Osteoblast (primary cell): ENCODE measurements at places on chromosomes 7 and 10.

DNA sequence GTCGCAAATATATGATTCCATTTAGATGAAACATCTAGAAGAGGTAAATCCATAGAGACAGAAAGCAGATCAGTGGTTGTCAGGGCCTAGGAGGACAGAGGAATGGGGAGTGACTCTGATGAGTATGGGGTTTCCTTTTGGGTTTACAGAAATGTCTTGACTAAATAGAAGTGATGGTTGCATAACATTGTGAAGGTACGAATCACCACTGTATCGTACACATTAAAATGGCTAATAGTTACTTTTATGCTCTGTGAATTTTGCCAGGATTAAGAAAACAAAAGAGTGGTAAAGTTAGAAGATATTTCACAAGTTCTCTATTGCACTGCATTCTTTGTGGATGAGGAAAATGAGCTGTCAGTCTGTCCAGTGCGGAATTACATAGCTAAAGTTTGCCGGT, 407.4 kb downstream of the KCNMA1 start:
- DNase-seq = peak; percentile 26

DNA sequence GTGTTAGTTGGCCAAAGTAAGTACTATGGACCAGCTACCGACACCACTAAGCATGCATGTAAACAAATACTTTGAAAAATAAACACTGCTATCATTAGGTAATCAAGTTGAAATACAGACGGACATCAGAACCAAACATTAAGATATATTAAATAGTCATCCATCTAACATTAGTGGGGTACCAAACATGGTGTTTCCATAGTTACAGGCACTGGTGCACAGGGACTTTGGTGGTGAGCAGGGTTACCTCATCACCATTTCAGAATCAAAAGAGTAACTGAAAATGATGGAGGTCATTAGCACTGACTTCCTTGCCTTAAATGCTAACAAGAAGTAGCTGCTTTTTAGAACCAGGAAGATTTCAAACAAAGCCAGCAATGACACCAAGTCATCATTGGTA, 23.9 kb downstream of the EBLN1 start:
- no peak for DNase-seq

DNA sequence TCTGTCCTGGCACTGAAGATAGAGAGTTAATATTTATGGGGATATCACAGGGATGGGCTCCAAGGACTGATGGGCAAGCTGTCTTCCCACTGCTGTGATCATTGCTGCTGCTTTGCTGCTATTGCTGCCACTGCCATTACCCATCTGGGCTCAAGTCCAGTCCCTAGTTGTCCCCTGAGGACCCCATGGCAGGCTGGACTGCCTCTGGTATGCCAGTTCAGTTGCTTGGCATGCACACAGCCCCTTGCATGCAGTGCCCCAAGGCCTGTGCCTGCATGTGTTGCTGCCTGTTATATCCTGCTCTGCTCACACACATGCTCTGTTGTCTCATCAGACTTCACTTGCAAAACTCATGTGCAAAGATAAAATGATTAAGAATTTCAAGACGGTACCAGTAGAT, 109.5 kb downstream of the ADRA2A start:
- DNase-seq = no peak

DNA sequence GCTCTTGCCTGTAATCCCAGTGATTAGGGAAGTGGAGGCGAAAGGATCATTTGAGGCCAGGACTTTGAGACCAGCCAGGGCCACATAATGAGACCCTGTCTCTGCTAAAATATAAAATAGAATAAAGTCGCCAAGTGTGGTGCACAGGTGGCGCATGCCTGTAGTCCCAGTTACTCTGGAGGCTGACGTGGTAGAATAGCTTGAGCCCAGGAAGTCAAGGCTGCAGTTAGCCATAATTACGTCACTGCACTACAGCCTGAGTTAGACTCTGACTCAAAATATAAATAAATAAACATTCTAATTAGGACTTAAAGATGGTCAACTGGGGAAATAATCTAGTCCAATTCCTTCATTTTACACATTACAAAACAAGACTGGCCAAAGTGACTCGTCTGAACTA, 768 bp downstream of the CHCHD2 start:
- DNase-seq = no peak

DNA sequence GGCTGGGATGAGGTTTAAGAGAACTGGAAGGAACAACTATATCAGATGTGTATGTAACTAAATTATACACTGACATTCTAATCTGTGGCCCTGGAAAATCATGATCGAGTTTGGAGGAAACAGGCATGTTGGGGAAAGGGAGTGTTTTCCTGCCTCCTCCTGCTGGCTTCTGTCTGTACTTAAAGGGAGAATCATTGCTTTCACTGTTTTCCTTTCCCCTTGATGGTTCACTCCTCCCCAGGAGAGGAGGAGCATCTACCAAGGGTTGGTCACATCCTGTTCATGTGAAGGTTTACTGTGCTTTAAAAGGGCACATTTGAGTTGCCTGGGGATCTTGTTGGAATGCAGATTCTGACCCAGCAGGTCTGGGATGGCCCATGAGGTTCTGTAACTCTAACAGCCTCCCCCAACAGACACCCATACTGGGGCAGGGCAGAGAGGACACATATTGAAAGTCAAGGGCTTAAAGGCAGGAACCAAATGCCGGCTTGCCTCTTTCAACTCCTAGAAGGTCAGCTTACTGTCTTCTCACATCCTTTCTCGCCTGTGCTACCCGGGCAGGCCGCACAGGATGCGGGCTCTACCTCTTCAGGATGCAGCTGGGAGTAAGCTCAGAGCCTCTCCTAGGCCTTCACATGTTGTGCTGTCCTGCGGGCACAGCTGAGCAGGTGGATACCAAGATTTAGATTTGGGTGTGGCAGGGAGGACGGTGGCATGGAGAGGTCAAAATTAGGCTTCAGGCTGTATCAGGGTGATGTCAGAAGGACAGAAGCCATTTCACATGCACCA, 694.8 kb downstream of the KCNMA1 start:
- no peak for DNase-seq

GRCh38 chr10:128007971-128008370, 101.1 kb downstream of the PTPRE start:
- DNase-seq = no peak

- no peak for DNase-seq
Measured at GRCh38 chr7:74216361-74216761, 6.6 kb downstream of the LAT2 start.

GRCh38 chr10:69512901-69513300, 60.3 kb downstream of the NEUROG3 start:
- no peak for DNase-seq

GRCh38 chr7:83502636-83503035, 146.3 kb downstream of the SEMA3E start:
- DNase-seq = no peak

DNA sequence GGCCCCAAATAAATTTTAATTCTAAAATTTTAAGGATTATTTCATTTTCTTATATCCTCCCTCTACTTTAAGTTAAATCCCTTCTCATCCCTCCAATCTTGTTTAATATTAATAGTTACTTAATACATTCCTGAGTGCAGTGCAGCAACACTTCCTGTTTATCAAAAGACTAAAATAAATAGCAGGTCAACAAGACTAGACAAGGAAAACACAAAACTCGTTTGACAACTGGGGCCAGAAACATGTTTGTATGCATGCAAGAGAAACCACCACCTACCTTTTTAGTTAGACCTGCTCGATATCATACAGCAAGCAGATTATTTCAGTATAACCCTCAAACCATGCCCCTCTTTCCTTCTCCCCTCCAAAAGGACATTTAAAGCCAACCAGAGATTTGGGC, 95.8 kb downstream of the PARD3 start:
- DNase-seq = no peak

DNA sequence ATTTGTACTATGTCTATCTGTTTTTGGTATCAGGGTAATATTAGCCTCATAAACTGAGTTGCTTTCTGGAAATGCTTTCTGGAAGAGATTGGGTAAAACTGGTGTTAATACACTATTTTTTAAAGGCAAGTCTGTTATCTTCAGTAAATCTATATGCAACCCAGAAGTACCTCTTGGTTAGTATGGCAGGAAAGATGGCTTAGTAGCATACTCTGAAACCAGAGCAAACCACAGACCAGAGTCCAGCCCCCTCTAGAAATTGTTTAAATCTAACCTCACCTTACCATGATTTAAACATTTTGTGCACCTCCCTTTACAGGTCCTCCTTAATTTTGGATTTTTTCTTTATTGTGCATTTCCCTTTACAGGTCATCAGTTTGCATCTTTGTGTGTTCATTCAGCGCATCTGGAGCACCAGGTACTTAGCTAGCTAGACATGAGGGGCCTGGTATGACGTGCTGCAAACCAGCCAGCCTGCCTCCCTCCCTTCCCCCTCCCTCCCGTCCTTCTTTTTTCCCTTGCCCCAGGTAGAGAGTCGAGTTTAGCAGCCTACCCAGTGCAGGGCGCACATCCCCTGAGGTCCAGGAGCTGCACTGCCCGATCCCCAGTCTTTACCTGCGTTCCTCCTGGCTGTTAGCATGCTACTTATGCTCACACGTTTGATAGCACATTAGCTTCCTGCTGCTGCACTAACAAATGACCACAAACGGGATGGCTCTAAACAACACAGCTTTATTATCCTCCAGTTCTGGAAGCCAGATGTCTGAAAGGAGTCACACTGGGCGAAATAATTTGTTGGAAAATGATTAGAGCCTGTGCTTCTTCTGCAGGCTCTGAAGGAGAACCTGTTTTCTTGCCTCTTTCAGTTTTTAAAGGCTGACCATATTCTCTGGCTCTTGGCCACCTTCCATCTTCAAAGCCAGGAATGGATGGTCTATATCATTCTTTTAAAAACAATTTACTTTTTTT, 299.9 kb upstream of the HABP2 start:
- no peak for DNase-seq

GRCh38 chr7:27198871-27199801, 755 bp downstream of the HOXA13 start:
- DNase-seq = peak; percentile 91

- no peak for DNase-seq
Measured at GRCh38 chr7:3569643-3570042, 268.6 kb downstream of the SDK1 start.

DNA sequence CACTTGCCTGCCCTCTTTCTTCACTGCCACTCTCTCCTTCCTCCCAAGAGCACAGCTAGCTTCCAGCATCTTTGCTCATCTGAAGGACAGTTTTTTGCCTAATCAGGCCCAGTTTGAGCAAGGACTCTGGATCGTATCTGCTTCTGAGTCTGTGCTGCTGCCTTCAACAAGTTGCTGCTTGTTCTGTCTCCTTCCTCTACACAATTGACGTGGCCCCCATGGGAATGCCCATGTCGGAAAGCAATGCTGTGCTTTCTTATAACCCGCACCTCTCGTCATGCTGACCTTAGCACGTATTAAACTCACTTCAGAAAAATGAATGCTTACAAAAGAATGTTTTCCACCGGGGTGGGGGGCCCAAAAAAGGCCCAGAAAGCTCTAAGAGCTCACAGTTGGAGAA, 324.7 kb upstream of the C7orf33 start:
- DNase-seq = no peak

DNA sequence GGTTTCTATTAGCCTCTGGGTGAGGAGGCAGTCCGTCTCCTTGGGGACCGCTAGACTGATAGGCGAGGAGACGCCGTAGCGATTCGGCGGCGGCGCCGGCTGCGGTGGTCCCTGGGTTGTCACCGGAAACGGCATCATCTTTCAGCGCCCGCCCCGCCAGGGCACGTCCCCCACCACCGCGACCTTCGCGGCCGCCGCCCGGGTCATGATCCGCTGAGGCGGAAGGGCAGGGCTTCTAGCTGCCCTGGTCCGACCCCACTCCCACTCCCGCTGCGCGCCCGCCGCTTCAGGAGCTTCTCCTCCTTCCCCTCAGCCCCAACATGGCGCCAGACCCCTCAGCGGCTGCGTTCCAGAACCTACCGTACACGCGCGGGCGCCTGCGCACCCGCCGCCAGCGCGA, at the start of gene PAPOLB:
Gene PAPOLB, minus strand, starts transcription at position 358 of the 400 bp plus-strand sequence. Its CDS starts 220 bp downstream, at position 138.
- no peak for DNase-seq

GRCh38 chr7:49703881-49704280, 69.6 kb upstream of the VWC2 start:
- DNase-seq = no peak

GRCh38 chr7:142668495-142668894, 80.8 kb upstream of the PRSS1 start:
- DNase-seq = no peak

DNA sequence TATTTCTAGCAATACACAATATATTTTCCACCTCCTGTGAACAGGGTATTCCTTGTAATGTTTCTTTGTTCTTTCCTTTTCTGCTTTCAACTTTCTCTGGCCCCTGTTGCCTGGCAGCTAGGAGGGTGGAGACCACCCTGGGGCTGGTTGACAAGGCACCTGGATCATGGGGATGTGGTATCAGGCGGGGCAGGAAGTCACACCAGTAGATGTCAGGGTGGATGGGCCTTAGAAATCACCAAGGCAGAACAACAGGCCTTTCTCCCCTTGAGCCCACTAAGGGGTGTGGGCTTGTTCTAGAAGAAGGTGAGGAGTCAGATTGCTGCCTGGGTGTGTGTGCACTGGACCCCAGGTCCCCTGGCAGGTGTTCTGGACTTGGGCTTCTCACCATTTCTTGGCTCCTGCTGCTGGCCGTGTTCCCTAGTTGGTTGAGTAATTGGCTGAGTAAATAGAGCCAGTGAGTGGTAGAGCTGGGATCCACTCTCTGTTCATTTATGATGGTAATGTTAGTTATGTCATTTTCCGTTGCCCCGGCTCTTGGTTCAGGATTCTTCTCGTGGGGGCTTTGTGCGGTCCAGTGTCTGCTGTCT, 24.9 kb downstream of the ZNF783 start:
- peak; percentile 79 for DNase-seq

DNA sequence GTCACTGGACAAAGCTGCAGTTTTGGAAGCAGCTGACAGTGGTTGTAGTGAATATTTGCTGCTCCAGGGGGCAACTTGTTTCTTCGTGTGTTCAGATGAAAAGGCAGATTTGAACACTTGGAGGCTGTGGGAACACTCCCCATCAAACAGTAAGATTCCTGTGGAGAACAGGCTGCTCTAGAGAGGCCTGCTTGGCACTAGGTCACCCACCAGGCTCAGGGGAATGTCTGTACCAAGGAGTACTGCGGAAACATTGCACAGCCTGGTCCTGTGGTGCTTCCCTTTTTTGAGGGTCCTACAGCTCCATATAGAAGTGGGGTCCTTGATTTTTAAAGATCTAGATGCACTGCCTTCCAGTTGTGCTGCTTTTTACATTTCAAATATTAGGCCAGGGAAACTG, 97.5 kb downstream of the CXCL12 start:
- no peak for DNase-seq

GRCh38 chr7:76077435-76077834, 29.5 kb downstream of the MDH2 start:
- no peak for DNase-seq

GRCh38 chr10:123967626-123968243, 76.1 kb upstream of the CPXM2 start:
- peak; percentile 96 for DNase-seq

- DNase-seq = no peak
Measured at GRCh38 chr10:82041018-82041417, 166.0 kb downstream of the NRG3 start.

GRCh38 chr10:92923416-92923815, 75.1 kb downstream of the EXOC6 start:
- no peak for DNase-seq

- DNase-seq = peak; percentile 11
Measured at GRCh38 chr7:111089822-111090426, 1.0 kb upstream of the LRRN3 start.

- DNase-seq = peak; percentile 90
Measured at GRCh38 chr10:16545116-16545736, 23.5 kb upstream of the C1QL3 start.
